ENCODE measurements at places on chromosomes 1 and 21.

- no peak for DNase-seq
Measured at GRCh38 chr1:114108751-114109255, 44.9 kb downstream of the SYT6 start.

DNA sequence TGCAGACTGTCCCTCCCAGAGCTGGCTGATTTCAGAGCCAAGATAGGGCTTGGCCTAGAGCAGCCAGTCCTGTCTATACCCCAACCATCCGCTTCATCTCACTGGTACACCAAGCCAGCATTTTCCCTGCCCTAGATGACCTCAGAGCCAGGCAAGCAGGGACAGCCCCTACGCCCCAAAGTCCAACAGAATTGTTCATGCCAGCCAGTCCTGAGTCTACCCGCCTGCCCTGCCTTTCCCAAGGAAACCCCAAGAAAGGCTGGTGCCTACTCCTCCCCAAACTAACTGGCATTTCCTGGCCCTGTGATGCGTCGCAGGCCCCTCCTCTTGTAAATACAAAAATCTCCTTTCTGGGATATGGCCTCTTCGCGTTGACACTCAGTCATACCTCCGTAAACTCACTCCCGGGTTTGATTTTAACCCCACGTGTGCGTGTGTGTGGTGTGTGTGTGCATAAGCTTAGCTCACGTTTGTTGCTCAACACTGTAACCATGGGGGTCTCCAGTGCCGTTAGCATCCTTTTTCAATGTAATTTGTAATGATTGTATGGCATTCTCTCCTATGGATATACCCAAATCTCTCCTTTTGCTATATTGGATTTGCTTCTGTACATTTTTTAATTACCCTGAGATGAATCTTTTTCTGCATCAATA is 75.3 kb downstream of the SIK1 start:
- no peak for DNase-seq

DNA sequence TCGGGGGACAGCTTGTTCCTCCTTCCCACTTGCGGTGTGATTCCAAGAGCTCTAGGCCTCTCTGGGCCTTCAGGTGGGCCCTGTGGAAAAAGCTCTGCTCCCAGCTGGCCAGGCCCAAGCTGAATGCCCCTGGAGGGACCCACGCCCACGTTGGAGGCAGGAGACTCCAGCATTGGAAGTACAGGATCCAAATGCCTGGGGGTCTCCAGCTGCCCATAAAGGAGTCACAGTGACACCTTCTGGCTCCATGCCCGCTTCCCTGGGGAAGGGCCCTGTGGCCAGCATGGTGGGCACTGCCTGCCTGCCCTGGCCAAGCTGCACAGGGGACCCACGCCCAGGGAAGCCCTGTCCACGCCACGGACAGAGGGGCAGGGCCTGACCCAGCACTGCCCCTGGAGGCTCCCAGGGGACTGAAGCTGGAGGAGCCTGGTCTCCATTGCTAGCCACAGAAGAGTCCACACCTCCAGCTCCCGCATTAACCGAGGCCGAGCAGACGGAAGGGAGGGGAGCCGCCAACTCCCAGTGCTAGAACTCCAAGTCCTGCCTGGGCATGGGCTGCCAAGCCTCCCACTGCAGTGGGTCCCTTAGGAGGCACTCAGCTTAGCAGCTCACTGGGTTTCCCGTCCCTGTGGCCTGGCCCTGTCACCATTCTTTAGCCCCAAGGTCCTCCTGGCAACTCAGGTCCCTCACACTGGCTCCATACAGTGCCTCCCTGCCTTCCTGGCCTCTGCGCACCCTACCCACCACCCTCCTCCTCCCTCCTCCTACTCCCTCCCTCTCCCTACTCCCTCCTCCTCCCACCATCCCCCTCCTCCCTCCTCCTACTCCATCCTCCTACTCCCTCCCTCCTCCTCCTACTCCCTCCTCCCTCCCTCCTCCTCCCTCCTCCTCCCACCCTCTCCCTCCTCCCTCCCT is 41.9 kb downstream of the WNT9A start:
- DNase-seq, result no peak

GRCh38 chr21:41636636-41637630 is 129.0 kb upstream of the TMPRSS2 start:
- DNase-seq, result no peak

- no peak for DNase-seq
Measured at GRCh38 chr1:193157360-193157759, 29.1 kb downstream of the B3GALT2 start.

DNA sequence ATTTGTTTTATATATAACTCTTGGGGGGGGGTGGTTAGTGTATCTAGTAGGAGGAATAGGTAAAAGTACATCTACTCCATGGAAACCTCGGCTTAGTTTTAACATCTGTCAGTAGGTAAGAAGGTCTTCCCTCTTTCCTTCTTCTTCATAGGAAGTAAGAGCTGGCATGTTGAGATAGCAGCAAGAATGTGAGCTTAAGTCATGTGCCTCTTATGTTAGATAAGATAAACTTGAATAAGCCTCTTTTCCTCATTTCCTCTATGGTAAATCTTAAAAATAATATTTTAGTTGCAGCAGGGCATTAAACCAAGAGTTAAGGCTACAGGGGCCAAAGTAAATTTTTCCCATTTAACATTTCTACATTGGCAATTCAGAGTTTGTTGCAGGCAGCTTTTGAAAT is 100.4 kb downstream of the MAP3K21 start:
- DNase-seq, result no peak

- no peak for DNase-seq
Measured at GRCh38 chr1:70440642-70441391, 29.7 kb downstream of the CTH start.
